Fibroblast of skin of back (primary cell): ENCODE measurements at places on chromosomes 2 and 18.

- peak; percentile 71 for DNase-seq
Measured at GRCh38 chr2:197571627-197572271, 55.9 kb downstream of the MOB4 start.

- no peak for DNase-seq
Measured at GRCh38 chr2:85326406-85327159, 1.2 kb downstream of the TGOLN2 start.

GRCh38 chr2:186431306-186431705 is 54.8 kb upstream of the ZC3H15 start:
- DNase-seq: no peak

DNA sequence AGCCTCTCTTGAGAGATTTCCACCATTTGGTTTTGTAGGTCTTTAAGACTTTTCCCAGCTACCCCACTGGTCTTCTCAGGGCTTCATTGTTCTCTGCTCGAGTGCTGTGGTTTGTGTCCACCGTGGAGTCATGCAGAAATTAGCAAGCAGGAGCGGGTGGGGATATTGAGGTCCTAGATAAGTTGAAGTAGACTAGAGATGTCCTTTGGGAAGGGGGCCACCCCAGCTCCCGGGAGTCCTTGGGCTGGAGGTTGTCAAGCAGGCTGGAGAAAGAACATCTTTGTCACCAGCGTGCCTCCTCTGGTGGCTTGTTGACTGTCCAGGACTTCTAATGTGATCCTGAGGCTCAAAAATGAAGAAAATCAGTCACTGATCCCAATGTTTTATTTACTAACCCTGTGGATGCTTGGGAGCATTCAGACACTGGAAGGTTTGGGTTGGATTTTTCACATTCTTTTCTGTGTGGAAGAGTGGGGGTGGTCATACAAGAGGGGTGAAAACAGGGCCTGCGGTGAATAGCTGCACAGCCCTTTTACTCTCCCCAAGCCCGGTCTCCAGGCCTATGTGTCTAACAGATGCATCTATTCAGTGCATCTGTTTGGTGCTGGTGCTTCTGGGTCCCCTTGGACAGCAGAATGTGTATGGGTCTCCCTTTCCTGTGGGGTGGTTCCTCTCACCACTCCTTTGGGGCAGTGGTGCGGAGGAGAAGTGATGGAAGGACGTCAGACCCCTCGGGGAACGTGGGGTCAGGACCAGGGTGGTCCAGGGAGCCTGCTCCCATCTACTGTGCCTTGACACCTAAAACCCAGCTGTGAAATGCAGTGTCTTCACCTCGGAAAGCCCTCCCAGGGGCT is 208.1 kb downstream of the KLHL29 start:
- DNase-seq: peak; percentile 38

- no peak for DNase-seq
Measured at GRCh38 chr2:161886248-161886647, 187.8 kb downstream of the DPP4 start.

- DNase-seq: no peak
Measured at GRCh38 chr2:120348134-120348736, 2.3 kb downstream of the INHBB start.

DNA sequence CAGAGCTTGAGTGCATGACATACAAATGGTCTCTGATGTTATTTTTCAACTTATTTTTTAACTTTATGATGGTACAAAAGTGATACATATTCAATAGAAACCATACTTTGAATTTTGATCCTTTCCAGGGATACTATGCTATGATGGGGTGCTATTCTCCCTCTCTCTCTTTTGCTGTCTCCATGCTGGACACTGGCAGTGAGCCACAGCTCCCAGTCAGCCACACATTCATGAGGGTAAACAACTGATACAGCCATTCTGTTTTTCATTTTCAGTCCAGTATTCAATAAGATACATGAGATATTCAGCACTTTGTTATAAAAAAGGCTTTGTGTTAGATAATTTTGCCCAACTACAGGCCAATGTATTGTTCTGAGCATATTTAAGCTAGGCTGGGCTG is 859.3 kb upstream of the KLHL29 start:
- DNase-seq: no peak

DNA sequence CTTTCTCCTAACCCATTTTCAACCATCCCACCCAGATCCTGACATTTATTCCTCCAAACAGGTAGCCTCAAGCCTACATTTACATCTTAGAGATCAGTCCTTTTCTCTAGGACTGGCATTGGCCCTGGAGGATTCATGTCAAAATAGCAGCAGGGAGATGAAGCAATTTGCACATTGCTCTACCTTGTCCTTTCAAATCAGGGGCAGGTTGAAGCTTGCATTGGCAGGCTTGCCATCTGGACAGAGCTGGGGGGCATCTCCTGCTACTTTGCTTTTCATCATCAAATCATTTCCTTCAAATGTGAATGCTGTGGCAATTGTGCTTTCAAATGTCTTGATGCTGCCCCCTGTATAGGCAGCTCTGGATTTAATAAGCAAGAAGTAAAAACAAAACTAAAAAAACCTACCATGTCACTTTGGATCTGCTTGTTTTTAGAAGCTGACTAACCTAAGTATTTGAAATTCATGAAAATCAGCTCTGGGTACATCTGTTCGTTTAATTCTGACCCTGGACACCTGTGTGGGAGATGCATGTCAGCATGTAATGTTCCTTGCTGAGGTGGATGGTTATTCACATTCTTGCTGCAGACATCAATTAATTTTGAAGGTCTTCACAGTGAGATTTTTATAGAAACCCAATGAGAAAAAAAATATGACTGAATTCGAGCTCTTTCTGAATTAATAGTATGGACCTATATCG is 47.9 kb downstream of the KIF5C start:
- DNase-seq: no peak

DNA sequence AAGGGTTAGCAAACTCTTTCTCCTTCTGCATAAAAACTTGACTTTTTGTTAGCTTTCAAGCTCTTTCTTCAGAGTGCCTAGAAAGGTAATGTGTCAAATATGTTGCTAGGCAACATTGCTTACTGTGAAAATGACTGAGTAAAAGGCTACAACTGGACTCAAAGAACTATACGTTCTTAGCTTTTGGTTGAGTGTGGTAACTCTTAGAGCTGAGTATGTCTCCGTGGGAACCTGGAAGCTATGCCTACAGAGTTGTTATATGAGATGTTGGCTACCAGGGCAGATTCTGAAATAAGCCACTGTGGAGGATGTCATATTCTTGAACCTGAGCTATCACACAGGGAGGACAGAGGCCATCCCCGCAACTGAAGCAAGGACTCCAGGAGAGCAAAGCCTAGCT is 105.5 kb downstream of the ARL6IP6 start:
- no peak for DNase-seq

GRCh38 chr2:99451686-99452085 is 38.1 kb downstream of the REV1 start:
- DNase-seq: no peak

GRCh38 chr2:62904344-62904743 is 146.3 kb upstream of the OTX1 start:
- DNase-seq: no peak

GRCh38 chr2:215461836-215462532 is 26.1 kb upstream of the FN1 start:
- peak; percentile 76 for DNase-seq

DNA sequence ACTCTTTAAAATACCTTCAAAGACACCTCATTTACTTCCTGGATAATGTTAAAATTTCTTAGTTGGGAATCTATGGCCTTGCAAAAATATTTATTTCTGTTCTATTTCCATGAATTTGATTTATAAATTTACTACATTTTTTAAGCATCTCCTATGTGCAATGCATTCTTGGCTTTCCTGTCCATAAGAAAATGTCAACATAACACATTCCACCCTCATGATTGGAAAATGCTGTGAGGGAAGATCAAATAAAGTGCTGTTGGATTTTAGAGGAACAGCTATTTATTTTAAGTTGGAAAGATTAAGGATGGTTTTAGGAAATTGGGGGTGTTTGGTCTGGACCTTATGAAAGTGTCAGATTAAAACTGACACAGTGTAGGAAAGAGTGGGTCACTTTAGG is 45.4 kb upstream of the MC4R start:
- peak; percentile 41 for DNase-seq

DNA sequence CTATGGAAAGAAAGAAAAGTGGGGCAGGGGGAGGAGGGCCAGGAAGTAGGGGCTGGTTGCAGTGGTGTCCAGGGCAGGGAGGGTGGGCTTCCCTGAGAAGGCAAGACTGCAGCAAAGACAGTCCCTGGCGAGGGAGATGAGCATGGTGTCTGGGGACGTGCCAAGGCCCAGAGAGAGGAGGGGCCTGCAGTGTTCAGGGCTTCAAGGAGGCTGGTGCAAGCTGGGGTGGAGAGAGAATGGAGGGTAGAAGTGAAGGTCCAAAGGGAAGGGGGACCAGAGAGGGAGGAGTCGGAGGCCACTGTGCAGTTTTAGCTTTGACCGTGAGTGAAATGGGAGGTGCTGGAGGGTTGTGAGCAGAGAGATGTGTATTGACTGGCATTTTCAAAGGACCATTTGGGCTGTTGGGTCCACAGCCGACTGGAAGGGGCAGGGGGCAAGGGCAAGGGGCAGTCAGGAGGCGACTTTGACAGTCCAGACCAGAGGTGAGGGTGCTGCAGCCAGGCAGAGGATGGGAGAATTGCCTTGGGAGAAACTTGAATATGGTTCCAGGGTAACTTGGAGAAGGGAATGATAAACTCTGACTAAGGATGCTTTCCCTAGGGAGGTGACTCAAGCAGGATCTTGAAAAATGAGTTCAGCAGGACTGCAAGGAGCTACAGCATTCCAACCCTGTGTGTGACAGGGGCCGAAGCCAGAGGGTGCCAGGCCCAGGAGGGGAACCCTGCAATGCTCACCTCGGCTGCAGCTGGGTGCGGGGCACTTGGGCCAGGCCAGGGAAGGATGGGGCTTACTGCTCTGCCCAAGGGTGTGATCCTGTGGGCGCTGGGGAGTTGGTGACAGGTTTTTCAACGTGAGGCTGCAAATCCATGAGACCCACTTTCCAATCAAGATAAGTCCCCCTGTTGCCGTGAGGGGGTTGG is 177.1 kb upstream of the HAAO start:
- DNase-seq: peak; percentile 99

GRCh38 chr2:158464426-158465281 is 7.9 kb downstream of the PKP4 start:
- DNase-seq: no peak

GRCh38 chr2:107730898-107731297 is 95.8 kb upstream of the RGPD4 start:
- peak; percentile 50 for DNase-seq

GRCh38 chr2:122300758-122301157 is 545.3 kb downstream of the TSN start:
- DNase-seq: no peak

DNA sequence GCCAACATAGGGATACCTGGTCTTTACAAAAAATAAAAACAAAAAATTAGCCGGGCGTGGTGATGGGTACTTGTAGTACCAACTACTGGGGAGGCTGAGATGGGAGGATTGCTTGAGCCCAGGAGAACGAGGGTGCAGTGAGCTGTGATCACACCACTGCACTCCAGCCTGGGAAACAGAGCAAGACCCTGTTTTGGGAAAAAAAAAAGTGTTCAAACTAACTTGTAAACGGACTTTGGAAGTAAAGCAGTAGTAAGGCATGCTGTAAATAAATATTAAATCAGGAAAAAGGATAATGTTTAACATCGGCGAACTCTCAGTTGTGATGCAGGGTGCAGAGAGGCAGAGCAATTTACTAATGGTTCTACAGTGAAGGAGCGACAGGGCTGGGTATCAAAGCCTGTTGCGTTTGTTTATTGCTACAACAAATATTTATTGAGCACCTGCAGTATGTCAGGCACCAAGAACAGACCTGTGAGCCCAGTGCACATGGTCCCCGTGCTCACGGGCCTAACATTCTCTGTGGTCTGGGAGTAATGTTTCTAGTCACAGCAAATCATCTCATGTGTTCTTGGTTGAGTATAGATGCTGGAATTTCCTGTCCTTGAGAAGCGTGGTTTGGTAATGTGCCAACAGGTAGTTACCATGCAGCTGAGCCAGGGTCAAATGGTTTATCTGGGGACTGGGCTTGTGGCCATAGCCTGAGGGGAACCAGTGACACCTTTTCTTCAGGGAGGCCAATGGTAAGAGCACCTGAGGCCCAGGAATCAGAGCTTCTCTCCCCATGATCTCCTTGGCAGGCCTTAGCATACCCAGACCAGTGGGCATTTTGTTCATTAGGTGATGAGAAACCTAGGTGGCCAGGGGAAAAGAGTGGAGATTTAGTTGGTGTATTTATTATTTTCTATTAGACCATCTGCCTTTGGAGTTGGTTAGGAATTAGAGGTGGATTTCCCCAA is 27.9 kb upstream of the GREB1 start:
- peak; percentile 5 for DNase-seq

DNA sequence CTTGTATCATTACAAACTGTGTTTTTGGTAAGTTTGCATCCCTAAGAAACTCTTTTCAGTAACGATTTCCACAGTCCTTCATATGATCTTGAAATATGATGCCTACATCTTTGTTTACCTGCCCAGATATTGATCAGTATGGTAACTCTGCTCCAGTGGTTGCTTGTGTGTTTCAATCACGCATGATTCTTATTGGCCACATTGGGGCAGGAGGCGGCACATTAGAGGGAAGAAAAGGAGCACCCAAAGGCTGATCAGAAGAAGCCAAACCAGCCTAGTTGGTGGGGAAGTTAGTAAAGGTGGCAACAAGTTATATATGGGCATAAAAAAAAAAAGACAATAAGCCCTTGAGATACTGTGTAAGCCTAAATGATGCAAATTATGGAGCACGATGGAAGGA is 158.9 kb downstream of the RHBDD1 start:
- DNase-seq: no peak

GRCh38 chr18:35484034-35484433 is 13.7 kb downstream of the INO80C start:
- no peak for DNase-seq

GRCh38 chr2:101655702-101656422 is 41.6 kb upstream of the MAP4K4 start:
- no peak for DNase-seq
